ENCODE measurements at places on chromosomes 2 and 18. TPM values are rescaled to one million over a fixed set of nuclear protein-coding genes. Genes with fewer than 3 reads are reported as not detected.

MC2R gene
- not detected for total RNA-seq

GYPC gene
- 75.2 TPM for total RNA-seq

NEB gene
- total RNA-seq: 1.3 TPM

ANKAR gene
- 10.4 TPM for total RNA-seq

GPR155 gene
- 42.7 TPM for total RNA-seq

CREG2 gene
- total RNA-seq: 2.2 TPM

All from CD4-positive, CD25-positive, alpha-beta regulatory T cell (primary cell).